ENCODE measurements at places on chromosomes 2 and 18. TPM values are rescaled to one million over a fixed set of nuclear protein-coding genes. Genes with fewer than 3 reads are reported as not detected.

B3GNT7 gene
- 6.5 TPM for total RNA-seq

NETO1 gene
- 52.4 TPM for total RNA-seq

FOXI3 gene
- 0.57 TPM for total RNA-seq

CNGA3 gene
- 5.3 TPM for total RNA-seq

PLB1 gene
- total RNA-seq: 0.78 TPM

DOCK10 gene
- total RNA-seq: 4.6 TPM

Data from progenitor cell of endocrine pancreas (in vitro differentiated cells).